Activated CD8-positive, alpha-beta memory T cell treated with anti-CD3 and anti-CD28 coated beads, Interleukin-2, amount 50 U/mL, for 48 hours (primary cell): ENCODE measurements at places on chromosomes 3 and 15.

GRCh38 chr3:105368566-105369499 is 2.1 kb downstream of the ALCAM start:
- DNase-seq: peak; percentile 80

- DNase-seq: no peak
These were observed 727.7 kb upstream of the NECTIN3 start for GRCh38 chr3:110343945-110344344.

GRCh38 chr3:23302271-23302670 is 99.1 kb downstream of the UBE2E2 start:
- DNase-seq: no peak

- no peak for DNase-seq
These were observed 233.3 kb downstream of the SHOX2 start for GRCh38 chr3:157872902-157873301.

- no peak for DNase-seq
These were observed 23.5 kb downstream of the IL12A start for GRCh38 chr3:160012108-160012507.

DNA sequence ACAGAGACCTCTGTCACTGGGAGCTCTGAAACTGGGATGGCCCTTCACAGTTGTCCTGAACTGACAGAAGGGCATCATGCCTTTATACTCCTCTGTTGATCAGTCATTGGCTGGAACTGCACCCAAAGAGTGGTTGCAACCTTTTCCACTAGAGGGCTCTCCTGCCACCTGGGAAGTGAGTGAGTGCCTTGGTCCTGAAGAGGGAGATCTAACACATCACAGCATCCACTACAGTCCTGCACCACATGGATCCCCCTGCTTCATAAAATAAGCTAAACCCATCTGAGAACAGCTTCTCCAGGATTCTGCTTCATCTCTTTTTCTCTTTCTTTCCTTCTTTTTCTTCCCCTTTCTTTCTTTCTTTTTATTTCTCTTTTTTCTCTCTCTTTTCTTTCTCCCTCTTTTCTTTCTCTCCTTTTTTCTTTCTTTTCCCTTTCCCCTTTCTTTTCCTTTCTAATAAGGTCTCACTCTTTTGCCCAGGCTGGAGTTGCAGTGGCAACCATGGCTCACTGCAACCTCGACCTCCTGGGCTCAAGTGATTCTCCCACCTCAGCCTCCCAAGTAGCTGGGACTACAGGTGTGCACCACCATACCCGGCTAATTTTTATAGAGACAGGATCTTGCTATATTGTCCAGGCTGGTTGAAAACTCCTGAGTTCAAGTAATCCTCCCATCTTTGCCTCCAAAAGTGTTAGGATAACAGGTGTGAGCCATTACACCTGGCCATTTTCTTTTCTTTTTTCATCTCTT is 42.8 kb upstream of the RAF1 start:
- DNase-seq: peak; percentile 62

GRCh38 chr3:156635973-156636372 is 38.4 kb upstream of the TIPARP start:
- DNase-seq: no peak

DNA sequence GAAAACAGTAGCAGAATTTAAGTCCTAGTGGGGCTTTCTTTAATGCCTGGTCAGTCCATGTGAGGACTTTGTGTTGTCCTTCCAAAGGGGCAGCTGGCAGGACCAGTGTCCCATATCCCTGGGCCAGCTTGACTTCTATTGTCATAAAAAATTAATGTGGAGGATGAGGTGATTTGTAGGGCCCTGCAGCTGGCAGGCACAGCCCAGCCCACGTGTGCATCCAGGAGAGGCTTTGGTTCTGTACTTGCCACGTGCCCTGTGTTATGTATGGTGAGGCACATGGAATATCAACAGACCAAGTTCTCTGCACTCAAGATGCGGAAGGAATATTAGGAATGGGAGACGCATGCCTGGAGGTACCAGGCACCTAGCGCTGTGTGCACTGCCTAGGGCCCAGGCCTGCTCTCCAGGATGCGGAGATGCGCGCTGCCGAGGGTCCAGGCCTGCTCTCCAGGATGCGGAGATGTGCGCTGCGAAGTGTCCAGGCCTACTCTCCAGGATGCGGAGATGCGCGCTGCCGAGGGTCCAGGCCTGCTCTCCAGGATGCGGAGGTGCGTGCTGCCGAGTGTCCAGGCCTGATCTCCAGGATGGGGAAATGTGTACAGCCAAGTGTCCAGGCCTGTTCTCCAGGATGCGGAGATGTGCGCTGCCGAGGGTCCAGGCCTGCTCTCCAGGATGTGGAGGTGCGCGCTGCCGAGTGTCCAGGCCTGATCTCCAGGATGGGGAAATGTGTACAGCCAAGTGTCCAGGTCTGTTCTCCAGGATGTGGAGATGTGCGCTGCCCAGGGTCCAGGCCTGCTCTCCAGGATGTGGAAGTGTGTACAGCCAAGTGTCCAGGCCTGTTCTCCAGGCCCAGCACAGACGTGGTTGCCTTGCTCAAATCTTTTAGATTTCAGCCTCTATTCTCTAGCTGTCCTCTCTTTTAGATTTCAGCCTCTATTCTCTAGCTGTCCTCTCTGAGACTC is 183.3 kb upstream of the ROPN1 start:
- DNase-seq: no peak

- no peak for DNase-seq
These were observed 3.1 kb upstream of the HLTF start for GRCh38 chr3:149089395-149089794.

DNA sequence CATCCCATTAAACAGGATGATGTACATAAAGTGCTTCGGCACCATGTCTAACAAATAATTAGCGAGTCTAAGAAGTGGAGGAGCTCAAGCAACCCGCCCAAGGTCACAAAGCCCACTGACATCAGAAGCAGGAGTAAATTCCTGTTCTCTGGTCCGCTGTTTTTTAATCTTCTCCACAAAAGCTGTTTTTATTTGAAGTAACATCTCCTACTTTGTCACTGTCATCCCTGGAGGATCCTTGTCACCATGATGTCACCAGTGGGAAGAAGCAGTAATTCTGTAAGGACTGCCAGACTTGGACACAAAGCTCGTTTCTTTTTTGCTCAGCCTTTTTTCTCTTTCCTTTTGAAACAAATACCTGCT is 216.2 kb downstream of the STT3B start:
- no peak for DNase-seq

DNA sequence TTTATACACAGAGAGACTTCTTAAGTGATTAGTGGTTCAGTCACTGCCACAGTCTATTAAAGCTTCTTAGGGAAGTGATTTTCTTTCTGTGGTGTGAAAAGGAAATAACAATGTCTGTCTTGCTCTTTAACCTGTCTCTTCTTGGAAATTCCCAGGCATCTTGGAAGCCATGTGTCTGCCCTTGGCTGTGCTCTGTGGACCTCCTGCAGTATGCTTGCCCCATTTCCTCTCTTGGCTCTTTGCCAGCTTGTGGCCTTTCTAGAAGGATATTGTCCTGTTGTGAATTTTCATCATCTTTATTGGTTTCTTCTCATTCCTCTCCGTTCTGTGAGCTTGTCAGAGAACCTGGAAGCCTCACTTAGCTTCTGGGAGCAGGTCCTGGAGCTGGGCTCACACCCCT is 338.4 kb upstream of the C2CD4B start:
- no peak for DNase-seq

GRCh38 chr3:44890852-44891251 is 16.4 kb downstream of the TGM4 start:
- DNase-seq: no peak

DNA sequence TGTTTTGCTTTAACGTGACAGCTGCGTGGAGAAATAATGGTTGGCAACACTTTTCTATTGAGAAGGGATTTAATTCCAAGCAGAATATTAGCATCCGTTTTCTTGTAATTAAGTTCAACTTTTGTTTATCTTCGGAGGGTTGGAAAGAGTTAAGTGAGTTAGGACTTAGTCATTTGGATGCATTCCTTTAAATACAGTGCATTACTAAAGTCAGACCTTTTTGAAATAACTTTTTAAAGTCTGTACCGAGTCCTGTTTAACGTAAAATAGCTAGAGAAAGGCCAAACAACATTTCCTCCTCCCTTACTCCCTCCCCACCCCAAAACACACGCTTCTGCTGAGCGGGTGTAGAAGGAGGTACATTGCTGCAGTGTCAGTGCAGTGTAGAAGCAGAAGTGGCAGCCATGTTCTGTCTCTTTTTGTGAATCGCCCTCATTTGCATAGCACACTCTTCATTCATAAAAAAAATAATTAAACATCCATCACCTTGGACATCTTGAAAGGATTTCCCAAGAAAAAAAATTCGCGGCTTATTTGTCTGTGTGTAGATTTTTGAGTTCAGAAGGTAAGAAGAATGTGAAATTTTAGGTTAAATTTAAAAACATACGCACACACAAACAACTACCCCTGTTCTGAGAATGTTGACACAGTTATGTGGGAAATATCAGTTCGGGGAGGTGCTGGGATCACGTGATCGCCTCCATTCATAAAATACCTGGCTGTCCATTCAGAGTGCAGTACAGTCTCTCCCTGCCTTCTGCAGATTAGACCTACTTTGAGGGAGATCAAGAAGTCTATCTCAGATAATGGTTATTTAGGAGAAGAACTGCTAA is 1.6 kb downstream of the SPRED1 start:
- DNase-seq: no peak

DNA sequence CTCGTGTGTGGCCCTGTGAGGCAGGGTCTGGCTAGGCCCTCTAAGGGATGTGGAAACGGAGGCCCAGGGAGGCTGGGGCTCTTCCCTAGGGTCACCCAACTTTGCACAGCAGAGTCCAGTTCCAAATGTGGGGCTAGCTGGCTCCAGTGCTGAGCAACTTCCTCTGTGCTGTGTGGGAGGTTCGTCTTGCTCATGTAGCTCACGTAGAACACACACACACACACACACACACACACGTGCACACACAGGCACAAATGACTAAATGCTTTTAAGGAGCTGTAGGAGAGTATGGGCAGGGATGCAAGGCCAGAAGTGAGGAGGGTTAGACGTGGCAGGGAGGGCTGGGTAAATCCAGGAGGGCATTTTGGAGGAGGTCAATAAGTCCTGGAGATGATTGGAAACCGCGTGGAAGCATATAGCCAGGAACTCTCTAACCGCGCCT is 213.8 kb downstream of the RPLP1 start:
- peak; percentile 63 for DNase-seq

- no peak for DNase-seq
These were observed 216.8 kb downstream of the NR1D2 start for GRCh38 chr3:24161841-24162240.

- DNase-seq: no peak
These were observed 113.9 kb downstream of the POLQ start for GRCh38 chr3:121431726-121432517.

DNA sequence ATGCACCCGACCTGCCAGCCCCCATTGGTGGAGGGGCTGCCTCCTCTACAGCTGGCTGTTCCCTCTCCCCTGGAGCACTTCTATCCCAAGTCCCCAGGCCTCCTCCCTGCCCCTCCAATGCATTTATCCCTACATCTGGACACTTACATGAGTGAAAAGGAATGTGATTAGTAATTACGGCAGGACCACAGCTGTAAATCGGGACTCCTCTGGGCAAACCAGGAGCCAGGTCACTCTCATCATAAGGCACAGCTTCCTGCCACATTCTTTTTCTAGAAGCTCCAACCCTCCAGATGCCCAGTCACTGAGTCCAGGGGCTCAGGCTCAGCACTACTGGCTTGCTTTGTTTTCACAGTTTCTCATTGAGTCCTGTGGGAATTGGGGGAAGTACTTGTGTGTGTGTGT is 54.3 kb downstream of the IL20RB start:
- no peak for DNase-seq

DNA sequence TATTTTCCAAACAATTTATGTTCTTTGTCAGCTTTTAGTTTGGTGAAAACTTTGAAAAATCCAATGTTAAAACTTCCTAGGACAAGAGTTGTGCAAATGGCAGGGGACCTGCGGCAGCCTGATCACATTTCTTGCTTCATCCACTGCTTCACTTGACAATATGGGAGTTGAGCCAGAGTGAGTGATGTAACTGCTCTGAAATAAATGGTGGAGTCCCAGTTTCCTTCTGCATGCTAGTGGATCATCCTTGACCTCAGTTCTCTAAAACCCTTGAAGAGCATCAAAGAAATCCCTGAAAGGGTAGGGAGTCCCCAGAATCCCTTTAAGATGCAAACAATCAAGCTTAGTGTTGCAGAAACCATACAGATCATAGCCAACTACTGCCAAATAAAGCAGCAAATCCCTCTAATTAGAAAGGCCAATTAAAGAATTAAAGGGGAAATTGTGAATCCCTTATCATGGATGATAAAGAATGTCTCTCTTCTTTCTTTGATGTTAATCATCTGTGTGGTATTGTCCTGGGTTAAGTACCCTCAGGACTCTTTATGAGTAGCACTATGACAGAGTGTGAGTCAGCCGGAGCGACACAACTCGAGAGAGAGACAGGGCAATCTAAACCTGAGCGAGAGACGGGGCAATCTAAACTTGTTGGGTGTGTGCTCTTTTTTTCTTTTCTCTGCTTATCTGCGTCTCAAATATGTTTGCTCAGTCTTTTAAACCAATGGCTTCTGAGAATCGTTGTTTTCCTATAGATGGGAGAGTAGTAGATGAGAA is 41.8 kb upstream of the GAP43 start:
- DNase-seq: no peak

- peak; percentile 84 for DNase-seq
These were observed 16.0 kb upstream of the CPEB1 start for GRCh38 chr15:82663186-82663600.

GRCh38 chr3:107599772-107600145 is 77.0 kb downstream of the BBX start:
- DNase-seq: no peak

DNA sequence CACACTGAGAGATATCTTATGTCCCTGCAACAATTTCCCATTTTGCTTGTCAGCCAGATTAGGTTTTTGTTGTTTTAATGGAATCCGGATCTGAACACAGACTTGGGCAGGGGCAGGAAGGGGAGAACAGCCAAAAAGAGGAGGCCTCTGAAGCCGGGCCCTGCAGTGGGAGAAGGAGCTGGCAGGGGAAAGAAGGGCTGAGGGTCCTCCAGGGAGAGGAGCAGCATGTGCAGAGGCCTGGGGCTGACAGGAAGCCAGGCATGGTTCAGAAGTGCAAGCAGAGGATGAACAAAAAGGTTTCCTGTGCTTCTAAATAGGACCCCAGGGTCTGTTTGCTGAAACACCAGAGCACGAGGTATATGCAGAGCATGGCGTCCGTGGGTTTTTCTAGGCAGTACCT is 49.1 kb upstream of the POMGNT2 start:
- DNase-seq: no peak

DNA sequence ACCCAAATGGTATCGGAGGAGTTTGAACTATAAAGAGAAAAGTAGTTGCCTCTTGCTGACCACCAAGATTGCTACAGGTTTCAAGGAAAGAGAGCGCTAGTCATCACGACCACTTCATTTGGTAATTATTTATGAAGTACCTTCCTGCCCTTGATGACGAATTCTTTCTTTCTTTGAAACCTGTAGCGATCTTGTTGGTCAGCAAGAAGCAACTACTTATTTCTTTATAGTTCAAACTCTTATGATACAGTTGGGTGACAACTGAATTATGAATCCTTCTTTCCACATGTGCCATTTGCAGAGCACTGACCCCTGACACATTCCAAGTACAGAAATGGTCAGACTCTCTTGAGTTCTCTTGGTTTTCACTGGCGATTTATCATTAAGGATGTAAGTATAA is 46.8 kb downstream of the THRB start:
- no peak for DNase-seq
